NCI-H1930 (cell line): ENCODE measurements at places on chromosomes 4 and X.

- no peak for DNase-seq
These were observed 147.0 kb downstream of the HS3ST1 start for GRCh38 chr4:11281720-11282119.

GRCh38 chrX:73524906-73525305, 38.1 kb upstream of the CHIC1 start:
- no peak for DNase-seq

DNA sequence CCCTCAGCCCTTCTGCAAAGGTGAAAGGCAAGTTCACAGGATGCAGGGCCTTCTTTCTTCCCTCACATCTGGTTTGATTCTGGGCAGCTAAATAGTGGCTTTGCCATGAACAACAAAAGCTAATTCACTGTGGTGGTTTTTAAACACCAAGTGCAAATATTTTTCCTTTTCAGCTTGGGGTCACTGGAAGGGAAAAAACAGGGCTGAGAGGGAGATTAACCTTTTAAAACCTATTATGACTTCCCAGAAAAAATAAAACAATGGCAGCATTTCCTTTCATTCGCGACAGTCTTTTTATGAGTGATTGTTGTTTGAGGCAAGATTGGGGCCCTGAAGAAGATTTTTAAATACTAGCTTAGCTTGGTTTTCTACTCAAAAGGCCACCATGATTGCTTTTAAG, 103.7 kb upstream of the SCML1 start:
- no peak for DNase-seq

DNA sequence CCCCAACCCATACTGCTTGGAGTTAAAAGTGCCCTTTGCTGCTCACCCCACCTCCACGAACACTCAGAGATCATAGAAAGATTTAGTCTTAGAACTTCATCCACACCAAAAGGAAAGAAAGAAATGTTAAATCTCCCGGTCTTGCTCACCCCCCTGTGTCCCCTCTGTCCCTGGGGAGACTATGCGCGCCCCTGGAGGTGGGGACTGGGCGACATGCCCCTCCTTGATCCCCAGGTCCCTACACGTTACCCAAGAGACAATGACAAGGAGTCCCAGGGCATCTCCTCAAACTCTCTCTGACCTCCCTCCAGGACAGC, 620 bp downstream of the ITM2A start:
- DNase-seq: no peak

GRCh38 chrX:42143866-42144592, 220.7 kb upstream of the CASK start:
- no peak for DNase-seq

DNA sequence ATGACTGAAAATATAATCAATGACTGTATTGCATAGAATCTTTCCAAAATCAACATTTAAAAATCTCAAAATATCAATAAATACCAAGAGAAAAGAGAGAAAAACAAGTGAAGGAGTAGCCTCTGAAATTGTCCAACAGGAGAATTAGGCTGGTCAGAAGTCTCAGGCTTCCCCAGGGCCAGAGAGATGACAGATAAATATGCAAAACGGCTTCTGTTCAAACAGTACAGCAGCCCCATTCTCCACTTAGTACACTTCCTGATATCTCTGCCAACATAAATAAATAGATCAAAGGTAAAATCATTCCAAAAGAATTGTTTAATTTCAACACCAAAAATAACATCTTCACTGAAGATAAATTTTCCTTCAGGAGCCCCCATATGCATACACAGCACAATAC, 204.7 kb upstream of the GABRA2 start:
- DNase-seq: no peak

DNA sequence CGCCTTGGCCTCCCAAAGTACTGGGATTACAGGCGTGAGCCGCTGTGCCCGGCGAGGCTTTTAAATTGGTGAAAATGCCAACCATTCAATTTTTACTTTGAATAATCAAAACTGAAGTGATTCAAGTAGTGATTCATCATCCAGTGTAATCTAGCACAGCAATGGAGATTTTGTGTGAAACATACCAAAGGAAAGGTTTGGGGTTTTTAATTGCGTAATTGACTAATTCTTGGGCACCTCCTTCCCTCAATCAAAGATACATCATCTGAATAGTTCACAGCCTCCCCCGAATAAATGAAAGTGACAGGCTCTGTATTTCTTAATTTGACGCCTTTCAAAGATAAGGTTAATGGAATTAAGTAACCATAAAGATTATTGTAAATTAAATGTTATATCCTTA, 69.0 kb downstream of the DMD start:
- no peak for DNase-seq

DNA sequence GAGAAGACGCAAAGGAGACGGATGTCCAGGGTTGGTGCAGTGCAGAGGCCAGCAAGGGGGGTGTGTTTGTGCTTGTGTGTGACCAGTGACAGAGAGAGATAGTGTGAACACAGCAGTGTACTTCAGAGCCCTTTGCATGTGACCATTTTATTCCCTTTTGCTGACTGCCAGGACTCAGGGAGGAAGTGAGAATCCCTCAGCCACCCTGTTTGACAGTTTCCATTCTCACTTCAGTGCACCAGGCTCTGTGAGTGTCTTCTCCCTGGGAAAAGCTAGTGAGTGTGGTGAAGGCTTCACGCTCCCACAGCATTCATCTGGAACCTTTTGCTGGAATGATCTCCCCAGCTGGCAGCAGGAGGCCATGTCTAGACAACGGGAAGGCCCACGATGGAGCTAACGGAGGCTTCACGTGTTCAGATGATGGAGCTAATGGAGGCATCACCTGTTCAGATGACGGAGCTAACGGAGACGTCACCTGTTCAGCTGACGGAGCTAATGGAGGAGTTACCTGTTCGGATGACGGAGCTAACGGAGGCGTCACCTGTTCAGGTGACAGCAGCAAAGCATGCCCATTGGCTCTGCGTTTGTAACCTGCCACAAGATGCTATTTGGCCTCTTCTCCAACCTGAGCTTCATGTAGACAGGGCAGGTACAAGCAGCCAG, 195.4 kb downstream of the AFAP1 start:
- DNase-seq: no peak

DNA sequence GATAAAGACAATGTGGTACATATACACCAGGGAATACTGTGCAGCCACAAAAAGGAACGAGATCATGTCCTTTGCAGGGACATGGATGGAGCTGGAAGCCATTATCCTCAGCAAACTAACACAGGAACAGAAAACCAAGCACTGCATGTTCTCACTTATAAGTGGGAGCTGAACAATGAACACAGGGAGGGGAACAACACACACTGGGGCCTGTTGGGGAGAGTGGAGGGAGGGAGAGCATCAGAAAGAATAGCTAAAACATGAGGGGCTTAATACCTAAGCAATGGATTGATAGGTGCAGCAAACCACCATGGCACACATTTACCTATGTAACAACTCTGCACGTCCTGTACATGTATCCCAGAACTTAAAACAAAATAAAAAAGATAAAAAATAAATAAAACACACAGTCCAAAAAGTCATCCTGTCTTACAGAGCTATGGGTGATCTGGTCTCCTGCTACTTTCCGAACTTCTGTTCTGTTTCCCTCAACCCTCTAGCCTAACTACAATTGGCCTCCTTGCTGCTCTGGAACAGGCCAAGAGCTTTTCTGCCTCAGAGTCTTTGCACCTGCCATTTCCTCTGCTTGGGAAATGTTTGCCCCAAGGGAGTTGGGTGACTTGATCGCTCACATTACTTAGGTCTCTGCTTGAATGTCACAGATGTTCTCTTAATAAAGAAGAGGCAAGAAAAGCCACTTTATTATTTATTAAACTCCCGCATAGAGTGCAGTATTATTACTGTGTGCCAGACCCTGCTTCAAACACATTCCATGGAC, 1.1 kb upstream of the CD38 start:
- DNase-seq: no peak

- DNase-seq: no peak
These were observed 41.6 kb downstream of the UNC5C start for GRCh38 chr4:95507147-95507546.

- DNase-seq: no peak
These were observed 30.2 kb downstream of the SPINK2 start for GRCh38 chr4:56791316-56791715.

- no peak for DNase-seq
These were observed 41.3 kb downstream of the RAPGEF2 start for GRCh38 chr4:159144112-159144694.

DNA sequence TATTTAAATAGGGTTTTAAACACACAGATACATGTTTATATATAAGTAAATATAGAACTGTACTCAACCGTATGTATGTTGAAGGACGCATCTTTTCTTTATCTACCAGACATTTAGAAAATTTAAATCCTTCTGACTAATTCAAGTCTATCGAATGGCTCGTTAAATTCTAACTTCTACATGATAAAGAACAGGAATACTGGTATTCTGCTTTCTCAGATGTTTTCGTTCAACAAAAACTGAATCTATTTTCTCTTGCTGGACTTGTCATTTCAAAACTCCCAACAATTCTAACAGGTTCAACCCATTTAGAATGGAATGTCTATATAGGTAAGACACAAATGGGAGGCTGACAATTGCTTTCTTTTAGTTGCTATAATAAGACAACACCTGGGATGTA, 978.3 kb upstream of the ADGRL3 start:
- DNase-seq: no peak

GRCh38 chr4:169640261-169640870, 20.0 kb downstream of the CLCN3 start:
- DNase-seq: no peak

DNA sequence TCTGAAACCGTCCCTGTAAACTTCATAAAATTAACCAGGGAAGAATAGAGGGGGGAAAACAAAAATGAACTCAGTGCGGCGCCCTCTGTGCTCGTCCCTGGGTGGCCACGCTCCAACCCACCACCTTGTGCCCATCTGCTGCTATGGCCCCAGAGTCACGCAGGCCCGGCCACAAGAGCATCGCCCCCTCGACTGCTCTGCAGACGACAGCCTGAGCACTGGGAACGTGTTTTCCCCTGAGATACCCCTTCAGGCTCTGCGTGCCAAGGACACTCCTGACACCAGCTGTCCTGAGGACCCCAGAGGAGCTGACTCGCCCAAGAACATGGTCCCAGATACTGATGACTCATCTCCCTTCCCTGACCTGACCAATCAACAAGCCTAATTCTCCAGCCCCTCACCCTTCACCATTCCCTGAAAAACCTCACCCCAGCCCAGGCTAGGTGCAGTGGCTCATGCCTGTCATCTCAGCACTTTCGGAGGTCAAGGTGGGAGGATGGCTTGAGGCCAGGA, 64.1 kb upstream of the GPR78 start:
- no peak for DNase-seq

- no peak for DNase-seq
These were observed 1.9 kb upstream of the TMSB4X start for GRCh38 chrX:12972878-12973560.

DNA sequence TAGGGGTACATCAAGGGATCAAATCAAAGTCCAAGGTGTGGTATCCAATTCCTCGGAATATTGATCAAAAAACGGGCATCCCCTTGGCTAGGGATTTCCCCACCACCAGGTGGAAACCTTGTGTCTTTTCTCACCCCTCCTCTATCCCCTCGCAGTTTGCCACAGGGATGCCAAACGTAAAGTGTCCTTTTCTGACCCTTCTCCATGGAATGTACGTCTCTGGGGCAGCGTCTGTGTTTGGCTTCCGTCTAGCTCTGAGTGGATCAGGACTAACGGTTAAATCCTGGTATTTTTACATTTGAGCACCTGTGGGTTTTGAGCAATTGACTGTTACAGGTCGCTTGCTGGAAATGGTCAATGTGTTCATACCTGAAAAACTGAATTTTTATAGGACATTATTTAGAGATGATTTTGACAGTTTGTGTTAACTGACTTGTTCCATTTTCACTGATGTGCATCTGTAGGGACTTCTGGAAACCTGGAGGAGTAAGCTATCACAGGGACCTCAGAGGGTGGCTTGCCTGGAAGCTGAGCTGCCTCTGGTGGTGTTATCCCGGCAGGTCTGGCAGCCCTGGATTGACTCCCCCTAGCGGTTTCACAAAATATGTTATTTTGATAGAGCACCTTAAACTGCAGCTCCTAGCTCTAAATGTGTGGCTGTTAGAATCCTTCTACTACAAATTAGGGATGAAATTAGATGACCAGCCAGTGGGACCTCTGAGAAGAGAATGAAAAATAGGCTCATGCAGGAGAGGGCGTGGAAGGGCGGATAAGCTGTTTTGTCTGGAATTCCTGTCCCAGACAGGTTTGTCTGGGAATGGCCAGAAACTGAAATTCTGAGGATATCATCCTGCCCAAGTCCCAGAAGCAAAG, 8.8 kb upstream of the MGST2 start:
- DNase-seq: peak; percentile 74

DNA sequence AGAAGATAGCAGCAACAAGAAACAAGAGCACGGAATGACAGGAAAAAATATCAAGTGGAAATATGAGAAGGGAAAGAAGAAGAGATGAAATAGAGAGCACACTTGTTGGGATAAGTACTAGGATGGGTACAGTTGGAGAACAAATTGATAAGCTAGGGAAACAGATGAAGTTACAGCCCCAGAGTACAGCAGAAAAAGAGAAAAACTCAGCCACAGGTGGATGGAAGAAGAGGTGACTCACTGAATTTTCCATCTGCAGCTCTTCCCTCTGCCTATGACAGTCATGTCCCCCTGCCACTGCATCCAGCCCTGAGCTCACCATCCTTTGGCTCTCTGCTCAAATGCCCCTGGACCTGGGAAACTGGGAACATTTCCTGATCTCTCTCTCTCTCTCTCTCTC, 209.0 kb downstream of the BCOR start:
- no peak for DNase-seq

DNA sequence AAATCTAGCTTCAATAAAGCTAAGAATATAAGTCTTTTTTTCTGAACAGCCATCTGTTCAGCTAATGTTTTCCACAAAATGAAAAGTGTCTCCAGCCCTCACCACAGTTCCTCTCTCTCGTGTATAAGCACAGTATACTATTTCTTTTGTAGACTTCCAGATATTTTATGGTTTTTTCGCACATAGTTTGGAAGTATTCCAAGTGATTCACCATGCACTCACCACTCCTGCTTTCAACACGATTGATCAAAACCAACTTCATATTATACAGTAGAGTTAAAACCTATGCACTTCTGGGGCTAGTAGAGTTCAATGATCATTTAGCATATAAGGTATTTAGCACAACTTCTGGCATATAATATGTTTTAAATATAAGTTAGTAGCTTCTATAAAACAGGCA, 105.8 kb upstream of the DCAF12L1 start:
- DNase-seq: no peak

GRCh38 chrX:69614886-69615285, 1.0 kb upstream of the EDA start:
- no peak for DNase-seq

- no peak for DNase-seq
These were observed 79.4 kb downstream of the SYNPO2 start for GRCh38 chr4:118968005-118968404.

GRCh38 chrX:40209951-40210617, 112.3 kb upstream of the BCOR start:
- no peak for DNase-seq
